ENCODE measurements at places on chromosomes 12 and 14.

DNA sequence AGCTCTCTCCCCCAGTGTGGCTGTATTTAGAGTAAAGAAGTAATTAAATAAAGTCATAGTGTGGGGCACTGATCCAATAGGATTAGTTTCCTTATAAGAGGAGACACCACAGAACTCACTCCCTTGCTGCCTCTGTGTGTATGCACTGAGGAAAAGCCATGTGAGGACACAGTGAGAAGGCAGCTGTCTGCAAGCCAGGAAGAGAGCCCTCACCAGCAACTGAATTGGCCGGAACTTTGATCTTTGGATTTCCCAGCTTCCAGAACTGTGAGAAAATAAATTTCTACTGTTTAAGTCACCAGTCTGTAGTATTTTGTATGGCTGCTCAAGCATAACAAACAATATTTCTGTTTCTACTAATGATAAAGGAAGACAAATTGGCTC lies 368.7 kb upstream of the PRICKLE1 start:
- no peak for DNase-seq

- DNase-seq: no peak
These were observed 280.3 kb downstream of the ADAMTS20 start for GRCh38 chr12:43271659-43272058.

DNA sequence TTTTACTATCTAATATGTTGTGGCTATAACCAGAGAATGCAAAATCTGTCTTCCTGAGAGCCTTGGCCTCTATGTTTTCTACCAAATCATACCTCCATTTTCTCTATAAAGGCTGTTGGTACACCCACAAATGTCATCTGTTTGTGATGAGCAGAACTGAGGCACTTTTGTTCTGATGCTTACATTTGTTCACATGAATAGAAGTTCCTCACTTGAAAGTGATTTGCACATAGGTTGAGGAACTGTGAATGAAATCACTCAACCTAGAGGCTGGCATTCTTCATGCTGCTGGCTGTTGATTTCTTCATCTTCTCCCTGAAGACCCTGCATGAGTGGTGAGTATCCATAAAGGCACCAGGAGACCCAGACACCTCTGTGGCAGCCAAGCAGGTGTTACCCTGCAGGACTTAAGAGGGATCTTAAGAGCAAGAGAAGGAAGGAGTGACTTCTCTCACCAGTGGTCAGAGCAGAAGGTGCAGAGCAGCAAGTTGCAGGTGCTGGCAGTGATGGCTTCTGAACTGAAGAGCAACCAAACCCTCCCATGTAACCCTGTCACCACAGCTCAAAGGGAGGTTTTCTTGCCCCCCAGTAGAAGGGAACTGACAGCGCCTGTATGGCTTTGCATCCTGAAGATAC lies 110.3 kb downstream of the HMGA2 start:
- DNase-seq: no peak

DNA sequence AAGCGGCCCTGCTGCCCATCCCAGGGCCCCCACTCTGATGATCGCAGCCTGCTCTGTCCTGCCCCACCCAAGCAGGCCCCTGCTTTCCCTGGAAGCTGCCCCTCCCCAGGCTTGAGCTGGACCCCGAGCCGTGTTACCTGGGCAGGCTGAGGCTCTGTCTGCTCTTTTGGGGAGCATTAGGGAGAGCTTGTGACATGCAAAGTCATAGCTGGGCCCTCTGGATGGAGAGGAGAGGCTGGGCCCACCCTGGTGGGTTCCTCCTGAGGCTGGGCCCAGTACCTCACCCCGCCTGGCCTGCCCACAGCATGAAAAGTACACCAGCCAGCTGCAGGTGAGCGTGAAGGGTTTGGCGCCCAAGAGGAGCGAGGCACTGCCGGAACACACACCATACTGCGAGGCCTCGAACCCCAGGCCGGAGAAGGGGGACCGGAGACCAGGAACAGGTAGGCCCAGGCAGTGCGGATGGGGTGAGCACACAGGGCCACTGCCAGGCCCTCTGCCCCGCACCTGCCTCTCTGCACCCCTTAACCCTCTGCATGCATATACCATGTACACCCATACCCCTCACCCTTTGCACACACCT lies 15.0 kb downstream of the CEP170B start:
- no peak for DNase-seq

DNA sequence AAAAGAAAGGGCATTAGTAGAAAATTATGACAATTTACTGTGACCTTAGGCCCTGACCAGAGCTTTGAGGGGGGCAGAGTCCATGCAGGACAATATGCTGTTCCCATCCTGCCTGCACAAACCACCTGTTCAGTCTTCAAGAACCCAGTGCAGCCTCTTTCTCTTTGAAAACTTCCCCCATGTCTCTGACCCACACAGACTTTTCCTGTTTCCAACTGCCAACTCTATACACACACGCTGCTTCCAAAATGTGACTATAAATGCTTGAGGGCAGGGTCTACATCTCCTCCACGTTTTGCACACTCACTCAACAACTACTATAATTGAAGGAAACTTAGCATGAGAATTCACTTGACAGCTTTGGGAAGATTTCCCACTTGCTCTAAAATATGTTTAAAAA lies 36.6 kb upstream of the SYCP3 start:
- DNase-seq: no peak
